ENCODE measurements at places on chromosomes 4 and X.

DNA sequence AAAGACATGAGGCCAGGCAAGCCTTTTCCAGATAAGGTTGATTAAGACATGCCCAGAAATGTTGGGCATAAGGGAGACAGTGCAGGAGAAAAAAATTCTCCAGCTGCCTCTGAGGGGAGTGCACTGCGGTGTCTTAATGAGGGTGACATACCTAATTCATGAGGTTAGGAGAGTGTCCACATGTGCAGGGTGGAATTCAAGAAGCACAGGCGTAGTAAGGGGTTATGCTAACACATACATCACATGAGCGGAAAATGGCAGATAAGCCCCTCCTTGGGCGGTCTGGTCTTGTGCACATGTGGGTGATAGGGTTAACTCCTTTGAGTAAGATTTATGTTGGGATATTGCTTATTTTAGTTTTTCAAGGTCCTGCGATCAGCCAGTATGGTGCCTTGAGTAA, 122.4 kb downstream of the PHKA2 start:
- DNase-seq, result no peak

DNA sequence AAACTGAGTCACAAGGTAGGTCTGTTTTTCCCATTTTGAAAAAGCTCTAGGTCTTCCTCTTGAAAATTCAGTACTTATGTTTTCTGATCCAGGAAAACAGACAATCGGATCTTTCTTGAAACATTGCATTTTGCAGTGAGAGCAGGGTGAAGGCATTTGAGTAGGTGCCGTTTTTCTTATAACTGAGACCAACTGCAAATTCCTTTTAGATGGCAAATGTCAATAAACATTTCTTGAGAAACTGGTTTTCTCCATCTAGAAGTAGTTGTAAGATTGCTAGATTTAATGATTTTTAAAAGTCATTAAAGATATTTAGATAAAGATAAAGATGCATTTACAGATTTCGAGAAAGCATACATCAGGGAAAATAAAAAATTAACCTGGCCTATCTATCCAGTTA, 92.4 kb downstream of the PHOX2B start:
- DNase-seq, result no peak

DNA sequence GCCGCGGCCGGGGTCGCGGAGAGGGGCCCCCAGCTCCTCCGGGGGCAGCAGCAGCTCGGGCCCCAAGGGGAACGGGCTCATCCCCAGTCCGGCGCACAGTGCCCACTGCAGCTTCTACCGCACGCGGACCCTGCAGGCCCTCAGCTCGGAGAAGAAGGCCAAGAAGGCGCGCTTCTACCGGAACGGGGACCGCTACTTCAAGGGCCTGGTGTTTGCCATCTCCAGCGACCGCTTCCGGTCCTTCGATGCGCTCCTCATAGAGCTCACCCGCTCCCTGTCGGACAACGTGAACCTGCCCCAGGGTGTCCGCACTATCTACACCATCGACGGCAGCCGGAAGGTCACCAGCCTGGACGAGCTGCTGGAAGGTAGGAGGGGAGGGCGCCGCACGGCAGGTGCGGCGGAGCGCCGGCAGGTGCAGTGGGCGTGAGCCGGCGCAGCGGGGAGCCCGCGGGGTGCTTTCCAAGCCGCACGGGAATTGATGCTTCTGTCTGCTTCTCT, 886 bp downstream of the DCLK2 start:
- DNase-seq, result no peak

GRCh38 chrX:38987198-38987651, 186.0 kb downstream of the MID1IP1 start:
- no peak for DNase-seq

GRCh38 chr4:156177941-156178340, 224.3 kb upstream of the CTSO start:
- no peak for DNase-seq

GRCh38 chr4:52617336-52618020, 41.6 kb downstream of the USP46 start:
- DNase-seq, result no peak

DNA sequence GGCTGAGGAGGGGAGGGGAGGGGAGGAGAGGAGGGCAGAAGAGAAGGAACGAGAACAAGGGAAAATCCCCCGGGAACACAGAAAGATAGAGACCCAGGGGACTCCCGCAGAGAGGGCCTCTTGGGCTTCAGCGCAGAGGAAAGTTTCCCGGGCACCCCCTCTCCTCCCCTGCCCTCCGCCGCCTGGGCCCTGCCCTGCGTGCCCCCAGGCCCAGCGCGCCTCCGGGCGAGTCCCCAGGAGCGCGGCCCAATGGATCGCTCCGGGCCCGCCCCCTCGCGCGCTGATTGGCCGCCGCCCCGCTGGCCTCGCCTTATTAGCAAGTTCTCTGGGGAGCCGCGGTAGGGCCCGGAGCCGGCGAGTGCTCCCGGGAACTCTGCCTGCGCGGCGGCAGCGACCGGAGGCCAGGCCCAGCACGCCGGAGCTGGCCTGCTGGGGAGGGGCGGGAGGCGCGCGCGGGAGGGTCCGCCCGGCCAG, at the start of gene MSX1:
MSX1 (plus strand) TSS at position 341 of the 474 bp plus-strand sequence. CDS start 235 bp downstream, outside the sequence.
- DNase-seq, result no peak

- DNase-seq, result no peak
Measured at GRCh38 chr4:25857851-25858400, 4.9 kb downstream of the SEL1L3 start.

- no peak for DNase-seq
Measured at GRCh38 chrX:53476371-53476770, 42.2 kb upstream of the HSD17B10 start.

- DNase-seq, result no peak
Measured at GRCh38 chrX:68139791-68140190, 293.5 kb downstream of the OPHN1 start.

DNA sequence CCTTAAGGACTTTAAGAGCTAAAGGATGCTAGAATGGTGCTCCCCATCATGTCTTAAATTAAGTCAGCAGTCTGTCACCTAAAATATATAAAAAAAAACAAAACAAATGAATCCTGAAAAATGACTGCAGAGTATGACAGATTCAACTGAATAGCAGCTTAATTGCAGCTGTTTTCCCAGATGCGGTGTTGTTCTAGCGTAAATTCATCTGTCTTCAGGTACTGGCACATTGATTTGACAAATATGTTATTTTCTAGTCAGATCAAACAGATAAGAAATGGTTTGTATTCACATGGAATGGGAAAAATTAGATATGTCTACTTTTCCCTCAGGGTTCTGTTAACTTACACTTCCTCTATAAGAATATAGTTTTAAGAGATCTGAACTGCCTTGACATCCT, 211.7 kb downstream of the NAF1 start:
- no peak for DNase-seq

- DNase-seq, result no peak
Measured at GRCh38 chr4:62070291-62070852, 870.2 kb downstream of the ADGRL3 start.

DNA sequence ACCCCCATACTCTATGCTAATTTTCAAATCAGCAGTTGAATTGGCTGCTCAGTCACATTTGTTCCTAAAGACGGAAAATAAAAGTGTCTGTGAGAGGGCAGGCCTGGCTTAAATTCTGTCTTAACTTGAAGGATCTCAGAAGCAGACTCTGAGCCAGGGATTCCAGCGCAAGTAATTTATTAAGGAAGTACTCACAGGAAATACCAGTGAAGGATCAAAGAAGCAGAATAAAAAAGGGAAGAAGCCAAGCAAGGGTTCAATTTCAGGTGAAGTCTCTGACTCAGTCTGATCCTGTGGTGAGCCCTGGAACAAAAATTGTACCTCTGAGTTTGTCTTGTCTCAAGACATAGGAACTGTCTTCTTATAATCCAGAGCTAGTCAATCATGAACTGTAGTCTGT, 52.2 kb downstream of the IL1RAPL1 start:
- no peak for DNase-seq

GRCh38 chr4:100989401-100989800, 357.9 kb downstream of the PPP3CA start:
- no peak for DNase-seq

- no peak for DNase-seq
Measured at GRCh38 chrX:154040307-154040756, 20.6 kb upstream of the IRAK1 start.
